Ovary (tissue), 10 donors: ENCODE measurements at places on chromosomes 2 and 18. TPM values are rescaled to one million over a fixed set of nuclear protein-coding genes. Genes with fewer than 3 reads are reported as not detected.

- no peak for DNase-seq
These were observed 3.2 kb upstream of the FEV start for GRCh38 chr2:218988164-218988563.

- DNase-seq = no peak
These were observed 228.9 kb downstream of the ANKRD30B start for GRCh38 chr18:14976736-14977430.

GRCh38 chr2:30267161-30267975 lies 36.0 kb downstream of the LBH start:
- no peak for DNase-seq

DNA sequence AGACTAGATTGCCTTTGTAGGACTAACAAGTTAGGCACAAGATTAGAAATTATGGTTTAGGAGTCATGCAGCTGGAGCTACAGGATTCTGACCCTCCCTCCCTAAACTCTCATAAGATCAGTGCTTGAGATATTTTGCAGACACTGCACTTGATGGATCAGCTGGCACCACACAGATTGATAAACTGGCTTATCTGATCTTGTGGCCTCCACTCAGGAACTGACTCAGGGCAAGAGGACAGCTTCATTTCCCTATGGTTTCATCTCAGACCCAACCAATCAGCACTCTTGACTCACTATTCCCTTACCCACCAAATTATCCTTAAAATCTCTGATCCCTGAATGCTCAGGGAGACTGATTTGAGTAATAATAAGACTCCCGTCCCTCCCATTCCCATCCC lies 152.3 kb downstream of the DIS3L2 start:
- DNase-seq = no peak

DNA sequence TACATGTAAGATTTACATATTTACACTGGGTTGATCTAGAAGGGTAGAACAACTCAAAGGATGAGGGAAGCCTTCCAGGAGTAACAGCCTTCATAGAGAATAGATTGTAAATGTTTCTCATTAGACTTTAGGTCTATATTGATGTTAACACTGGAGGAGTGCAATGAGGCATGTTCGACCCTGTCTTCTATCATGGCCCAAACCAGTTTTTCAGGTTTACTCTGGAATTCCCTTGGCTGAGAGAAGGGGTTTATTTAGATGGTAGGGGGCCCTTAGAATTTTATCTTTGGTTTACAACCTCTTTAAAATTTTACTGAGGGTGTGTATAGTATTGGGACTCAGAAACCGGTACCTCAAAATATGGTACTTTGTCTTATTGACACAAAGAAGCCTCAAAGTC lies 634.9 kb upstream of the PIK3C3 start:
- DNase-seq = no peak

DNA sequence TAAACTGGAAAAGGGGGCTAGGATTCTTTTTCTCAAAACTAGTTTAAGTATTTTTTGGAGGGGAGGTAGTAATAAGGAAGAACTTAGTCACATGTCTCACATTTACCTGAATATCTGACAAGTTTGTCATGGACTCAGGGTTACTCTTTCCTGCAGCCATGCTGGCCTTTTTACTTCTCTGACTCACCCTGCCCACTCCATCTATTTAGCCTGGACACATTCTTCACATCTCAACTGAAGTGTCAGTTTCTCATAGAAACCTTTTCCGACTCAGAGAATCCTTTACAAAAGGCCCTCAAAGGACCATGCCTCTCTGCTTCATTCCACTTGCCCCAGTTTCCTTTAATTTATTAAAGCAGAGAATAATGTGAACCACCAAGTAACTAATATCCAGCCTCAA lies 42.6 kb downstream of the SCN7A start:
- DNase-seq = no peak

DNA sequence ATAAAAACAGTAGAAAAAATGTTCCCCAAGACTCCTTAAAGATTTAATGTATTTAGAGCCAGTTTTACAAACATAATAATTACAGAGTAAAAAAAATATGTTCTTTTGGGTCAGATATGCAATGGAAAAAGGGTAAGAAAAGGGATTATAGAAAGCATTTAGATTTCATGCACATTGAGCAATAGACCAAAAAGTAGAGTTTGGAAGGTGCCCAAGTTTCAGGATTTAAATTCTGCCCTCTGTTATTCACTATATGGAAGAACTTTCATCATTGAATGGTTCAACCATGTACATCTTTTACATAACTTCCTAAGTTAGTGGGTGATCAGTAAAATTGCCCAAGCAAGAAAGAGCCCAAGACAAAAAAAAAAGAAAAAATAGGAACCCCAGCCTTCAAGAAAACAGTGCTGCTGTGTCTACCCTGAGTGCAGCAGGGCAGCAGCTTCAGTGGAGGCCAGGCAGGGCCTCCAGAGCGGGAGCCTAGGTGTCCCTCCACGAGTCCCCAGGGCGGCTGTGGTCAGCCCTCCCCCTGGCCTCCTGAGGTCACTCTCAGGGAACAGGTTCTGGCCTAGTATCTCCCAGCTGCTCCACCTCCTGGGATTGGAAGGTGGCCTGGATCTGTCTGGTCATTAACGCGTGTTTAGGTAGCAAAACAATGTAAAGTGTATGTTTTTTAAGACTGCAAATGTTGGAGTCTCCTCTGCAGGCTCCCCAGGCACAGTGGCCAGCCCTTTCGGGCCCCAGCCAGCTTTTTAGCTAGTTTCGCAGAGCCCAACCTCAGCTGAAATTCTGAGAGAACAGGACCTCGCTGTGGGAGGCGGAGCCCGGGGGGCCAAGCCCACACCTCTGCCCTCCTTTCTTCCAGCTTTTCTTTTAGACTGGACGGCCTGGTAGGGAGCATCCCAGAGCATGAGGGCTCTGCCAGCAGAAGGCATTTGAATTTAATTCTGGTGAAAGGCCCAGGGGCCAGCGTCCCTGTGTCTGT lies 77.3 kb downstream of the TEX51 start:
- no peak for DNase-seq

DNA sequence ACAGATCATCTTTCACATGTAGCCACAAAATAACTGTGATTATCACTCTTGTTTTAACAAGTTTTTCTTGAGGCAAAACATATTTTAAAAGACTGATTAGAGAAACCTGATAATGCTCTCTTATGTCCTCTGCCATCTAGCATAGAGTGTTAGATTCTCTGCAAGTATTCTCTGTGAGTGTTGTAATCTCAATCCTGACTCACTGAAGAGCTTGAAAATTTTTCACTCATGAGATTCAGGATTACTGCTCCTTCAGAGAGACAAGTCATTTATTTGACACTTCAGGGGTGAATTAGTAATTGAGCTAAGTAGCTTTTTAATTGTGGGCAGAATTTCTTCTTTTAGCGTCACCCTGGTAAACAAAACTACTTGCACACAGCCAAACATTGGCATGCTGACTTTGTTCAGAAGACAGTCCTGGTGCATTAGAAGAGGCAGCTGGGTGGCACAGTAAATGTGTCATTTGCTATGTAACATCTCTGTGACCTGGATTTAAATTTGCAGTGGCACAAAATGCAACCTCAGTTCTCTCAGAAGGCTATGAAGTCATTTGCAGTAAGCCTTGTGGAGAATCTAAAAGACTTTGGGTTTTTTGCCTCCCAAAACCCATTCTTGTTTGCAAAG lies 172.9 kb downstream of the LRP1B start:
- DNase-seq = no peak

DNA sequence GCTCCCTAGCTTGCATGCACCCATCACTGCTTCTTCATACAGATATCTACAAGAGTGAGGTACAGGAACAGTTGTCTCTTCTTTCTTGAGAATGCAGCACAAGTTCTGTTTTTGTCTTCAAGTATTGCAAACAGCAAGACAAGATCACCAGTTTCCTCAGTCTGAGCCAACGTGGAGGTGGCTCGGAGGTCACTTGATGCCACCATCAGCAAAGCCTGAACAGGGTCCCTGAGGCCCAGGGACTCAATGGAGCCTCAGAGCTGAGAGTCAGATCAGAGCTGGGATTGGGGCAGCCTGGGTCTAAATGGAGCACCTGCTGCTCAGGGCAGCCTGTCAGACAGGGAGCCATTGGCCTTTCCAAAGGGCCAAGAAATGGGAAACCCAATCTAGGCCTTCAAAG lies 290.7 kb upstream of the ID2 start:
- no peak for DNase-seq

DNA sequence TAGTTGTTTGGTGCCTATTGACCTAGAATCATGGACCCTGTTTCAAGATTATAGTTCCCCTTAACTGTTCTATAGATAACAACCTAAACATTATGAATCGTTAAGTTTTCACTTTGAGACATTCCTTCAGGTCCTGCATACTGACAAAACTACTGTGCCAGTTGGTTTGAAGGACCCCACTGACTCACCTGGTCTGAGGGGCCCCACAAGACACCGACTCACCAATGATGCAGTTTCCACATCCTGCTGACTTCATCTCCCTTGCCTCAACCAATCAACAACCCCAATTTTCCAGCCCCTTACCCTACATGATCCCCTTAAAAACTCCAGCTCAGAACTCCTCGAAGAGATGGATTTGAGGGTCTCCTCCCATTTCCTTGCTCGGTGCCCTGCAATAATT lies 89.6 kb upstream of the CCDC141 start:
- no peak for DNase-seq

DNA sequence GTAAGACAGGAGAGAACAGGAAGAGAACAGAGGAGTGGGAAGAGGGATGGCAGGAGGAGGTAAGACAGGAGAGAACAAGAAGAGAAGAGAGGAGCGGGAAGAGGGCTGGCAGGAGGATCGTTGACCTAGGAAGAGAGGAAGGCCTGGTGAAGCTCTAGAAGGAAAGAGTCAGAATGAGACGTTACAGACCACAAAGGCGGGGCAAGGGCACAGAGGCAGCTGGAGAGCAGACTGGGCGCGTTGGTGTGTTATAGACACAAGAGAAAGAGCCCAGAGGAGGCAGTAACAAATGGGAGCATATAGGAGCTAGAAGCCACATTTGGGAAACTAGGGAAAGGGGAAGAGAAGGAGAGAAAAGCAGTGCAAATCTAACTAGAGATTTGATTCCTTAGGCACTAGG lies 26.6 kb downstream of the PTRHD1 start:
- no peak for DNase-seq

GRCh38 chr18:57516056-57516455 lies 70.4 kb downstream of the FECH start:
- DNase-seq = no peak

DNA sequence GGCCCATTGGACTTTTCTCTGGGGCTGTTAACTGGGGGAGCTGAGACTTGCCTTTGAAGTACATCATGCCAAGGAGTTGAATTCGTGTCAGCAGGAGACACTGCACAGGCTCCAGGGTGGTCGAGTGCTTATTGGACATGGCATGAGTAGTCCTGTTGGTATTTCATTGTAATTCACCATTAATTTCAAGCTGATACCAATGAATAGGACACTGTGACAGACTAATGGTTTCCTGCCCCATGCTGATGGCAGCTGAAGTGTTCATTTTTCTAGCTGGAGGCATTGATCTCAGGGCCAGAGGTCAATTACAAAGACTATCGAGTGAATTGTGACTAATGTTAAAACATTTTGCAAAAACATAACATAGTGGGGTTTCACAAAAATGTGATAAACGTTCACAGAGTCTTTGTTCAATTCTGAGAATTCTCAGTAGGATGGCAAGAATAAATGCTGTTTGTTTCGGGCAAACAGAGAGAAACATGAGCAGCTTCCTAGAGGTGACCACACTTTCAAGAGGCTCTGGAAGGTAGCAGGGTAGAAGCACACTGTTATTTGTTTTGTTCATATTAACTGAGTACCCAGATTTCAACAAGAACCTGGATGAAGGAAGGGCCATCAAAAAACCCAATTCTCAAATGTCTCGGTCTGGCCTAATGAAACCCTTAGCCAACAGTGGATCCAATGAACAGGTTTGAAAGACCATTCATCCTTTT lies 90.6 kb upstream of the ARL4C start:
- no peak for DNase-seq

- DNase-seq = no peak
These were observed 1.1 kb upstream of the TTR start for GRCh38 chr18:31590570-31590969.

GRCh38 chr2:163185160-163185559 lies 346.6 kb upstream of the KCNH7 start:
- DNase-seq = no peak

DNA sequence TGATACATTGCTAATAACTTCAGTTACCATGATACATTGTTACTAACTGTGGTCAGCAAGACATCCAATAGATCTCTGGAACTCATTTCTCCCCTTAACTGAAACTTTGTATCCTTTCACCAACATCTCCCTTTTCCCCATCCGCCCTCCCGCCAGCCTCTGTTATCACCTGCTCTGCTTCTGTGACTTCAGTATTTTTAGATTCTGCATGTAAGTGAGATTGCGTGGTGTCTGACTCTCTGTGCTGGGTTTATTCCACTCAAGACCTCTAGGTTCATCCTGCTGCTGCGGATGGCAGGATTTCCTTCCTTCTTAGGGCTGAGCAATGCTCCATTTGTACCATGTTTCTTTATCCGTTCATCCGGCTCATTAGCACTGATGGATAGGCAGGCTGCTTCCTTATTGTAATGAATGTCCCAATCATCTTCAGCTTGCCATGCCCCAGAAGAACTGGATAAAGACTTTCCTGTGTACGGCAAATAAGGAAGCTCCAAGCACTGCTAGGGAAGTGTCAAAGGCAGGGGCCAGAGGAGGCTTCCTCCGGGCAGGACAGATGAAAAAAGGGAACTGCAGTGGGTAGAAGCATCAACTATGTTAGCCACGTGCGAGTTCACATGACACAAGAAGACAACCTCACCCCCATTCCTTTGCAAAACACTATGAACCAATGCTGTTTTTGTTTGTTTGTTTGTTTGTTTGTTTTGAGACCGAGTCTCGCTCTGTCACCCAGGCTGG lies 113.4 kb downstream of the EIPR1 start:
- no peak for DNase-seq

GRCh38 chr2:228600265-228600664 lies 418.8 kb upstream of the SPHKAP start:
- no peak for DNase-seq

GRCh38 chr2:103002954-103003353 lies 241.1 kb downstream of the TMEM182 start:
- no peak for DNase-seq

- DNase-seq = peak; percentile 91
These were observed at the start of gene CYBRD1 for GRCh38 chr2:171522052-171522787. TSS of gene CYBRD1 (plus strand) at chr2:171522474. CDS start at chr2:171522546, 72 bp downstream.

- no peak for DNase-seq
These were observed 920.6 kb upstream of the FAM98A start for GRCh38 chr2:34519659-34520058.

GRCh38 chr2:172545408-172546075 lies 10.3 kb upstream of the PDK1 start:
- no peak for DNase-seq

GRCh38 chr2:114082731-114083433 lies 193.0 kb downstream of the ACTR3 start:
- no peak for DNase-seq

GRCh38 chr2:240996161-240996833 lies 2.1 kb upstream of the SNED1 start:
- DNase-seq = peak; percentile 55

- no peak for DNase-seq
These were observed 1043.5 kb downstream of the TDRD15 start for GRCh38 chr2:22167256-22167655.

Gene SIX2
- total RNA-seq = not detected

Gene ASAP2
- 17.8 TPM for total RNA-seq

Gene WDPCP
- total RNA-seq = 11.7 TPM

Gene UBXN2A
- total RNA-seq = 13.1 TPM

Gene ADD2
- total RNA-seq = 0.68 TPM

Gene CFC1
- total RNA-seq = not detected

Gene UNC80
- 1.1 TPM for total RNA-seq

Gene GLS
- 84.5 TPM for total RNA-seq

Gene SKA1
- total RNA-seq = 0.71 TPM
